ENCODE measurements at places on chromosomes 11 and 22.

DNA sequence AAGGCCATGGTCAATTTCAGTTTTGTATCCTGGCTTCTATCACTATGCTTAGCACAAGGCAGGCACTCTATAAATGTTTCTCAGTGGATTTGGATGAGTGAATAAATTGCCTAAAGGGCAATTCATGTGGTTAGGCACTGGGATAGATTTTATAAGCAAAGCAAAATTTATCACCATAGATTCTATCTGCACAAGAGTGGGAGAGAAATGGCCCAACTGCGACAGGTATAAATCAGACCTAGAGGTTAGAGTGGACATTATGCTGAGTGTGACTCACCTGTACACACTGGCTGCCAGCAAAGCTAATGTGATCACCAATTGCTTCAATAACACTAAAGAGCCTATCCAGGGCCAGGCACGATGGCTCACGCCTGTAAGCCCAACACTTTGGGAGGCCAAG lies 514.0 kb downstream of the BUD13 start:
- no peak for DNase-seq

- no peak for DNase-seq
Measured at GRCh38 chr11:9858822-9859221, 194.9 kb downstream of the SWAP70 start.

GRCh38 chr11:133137270-133137669 lies 395.0 kb downstream of the OPCML start:
- no peak for DNase-seq

DNA sequence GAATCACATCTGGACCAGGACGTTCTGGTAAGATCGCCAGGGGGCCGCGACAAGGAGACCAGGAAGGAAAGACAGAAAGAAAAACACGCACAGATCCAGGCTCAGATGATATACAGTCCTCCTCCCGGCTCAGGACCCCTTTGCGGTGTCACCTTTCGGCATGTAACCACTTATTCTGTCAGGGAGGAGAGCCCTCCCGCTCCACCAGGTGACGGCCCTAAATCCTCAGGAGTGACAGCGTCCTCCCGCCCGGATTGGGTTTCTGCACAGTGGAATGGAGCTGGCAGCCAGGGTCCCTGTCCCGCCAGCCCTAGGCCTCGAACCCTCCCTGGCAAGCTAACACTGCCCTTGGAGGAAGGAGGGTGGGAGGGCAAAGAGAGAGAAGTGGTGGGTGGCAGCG lies 24.3 kb upstream of the KCNQ1OT1 start:
- DNase-seq = no peak

DNA sequence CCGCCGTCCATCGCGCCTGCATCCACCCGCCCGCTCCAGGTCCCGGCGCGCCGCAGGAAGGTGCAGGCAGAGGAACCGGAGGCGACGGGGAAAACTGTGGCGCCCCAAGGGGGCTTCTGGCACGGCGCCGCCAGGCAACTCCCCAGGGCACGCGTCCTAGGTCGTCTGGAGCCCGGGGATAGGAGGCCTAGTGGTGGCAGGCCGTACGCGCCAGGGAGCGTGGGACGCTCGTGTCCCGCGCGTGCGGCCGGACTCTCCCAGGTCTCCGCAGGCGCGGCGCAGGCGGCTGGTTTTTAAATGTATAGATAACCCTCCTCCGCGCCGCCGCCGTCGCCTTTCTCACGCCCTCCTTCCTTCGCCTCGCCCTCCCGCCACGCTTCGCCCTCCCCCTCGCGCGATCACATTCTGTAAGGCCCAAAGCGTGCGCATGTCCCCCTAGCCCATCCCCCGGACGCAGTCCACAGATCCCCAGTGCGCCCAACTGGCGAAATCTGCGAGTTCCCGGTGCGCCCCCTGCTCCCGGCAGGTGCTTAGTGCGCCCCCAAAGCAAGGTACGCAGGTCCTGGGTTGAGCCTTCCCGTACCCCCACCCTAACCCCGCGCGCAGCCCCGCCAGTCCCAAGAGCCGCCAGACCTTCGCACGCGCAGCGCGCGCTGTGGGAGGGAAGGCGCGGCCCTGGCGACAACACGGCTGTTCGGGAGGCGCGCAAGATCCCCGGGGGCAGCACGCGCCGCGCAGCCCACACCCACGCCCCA lies at the start of gene ASCL2:
Gene ASCL2 (minus strand): TSS at position 267 of the 755 bp plus-strand sequence. CDS start 256 bp downstream, at position 11.
- no peak for DNase-seq

All from pons (tissue), 1 donor.